ENCODE measurements at places on chromosomes 16 and 17.

DNA sequence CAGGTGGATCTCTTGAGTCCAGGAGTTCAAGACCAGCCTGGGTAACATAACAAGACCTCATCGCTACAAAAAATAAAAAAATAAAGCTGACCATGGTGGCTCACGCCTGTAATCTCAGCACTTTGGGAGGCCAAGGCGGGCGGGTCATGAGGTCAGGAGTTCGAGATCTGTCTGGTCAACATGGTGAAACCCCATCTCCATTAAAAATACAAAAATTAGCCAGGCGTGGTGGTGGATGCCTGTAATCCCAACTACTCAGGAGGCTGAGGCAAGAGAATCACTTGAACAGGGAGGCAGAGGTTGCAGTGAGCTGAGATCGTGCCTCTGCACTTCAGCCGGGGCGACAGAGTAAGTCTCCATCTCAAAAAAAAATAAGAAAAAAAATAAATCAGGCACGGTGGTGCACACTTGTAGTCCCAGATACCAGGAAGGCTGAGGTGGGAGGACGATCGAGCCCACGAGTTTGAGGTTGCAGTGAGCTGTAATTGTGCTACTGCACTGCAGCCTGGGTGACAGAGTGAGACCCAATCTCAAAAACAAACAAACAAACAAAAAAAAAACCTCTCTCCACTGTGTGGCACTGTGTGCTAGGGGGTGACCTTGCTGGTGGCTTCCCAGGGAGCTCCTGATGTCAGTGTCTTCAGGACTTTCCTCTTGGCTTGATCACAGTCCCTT lies 19.8 kb upstream of the MAPK3 start:
- no peak for DNase-seq

DNA sequence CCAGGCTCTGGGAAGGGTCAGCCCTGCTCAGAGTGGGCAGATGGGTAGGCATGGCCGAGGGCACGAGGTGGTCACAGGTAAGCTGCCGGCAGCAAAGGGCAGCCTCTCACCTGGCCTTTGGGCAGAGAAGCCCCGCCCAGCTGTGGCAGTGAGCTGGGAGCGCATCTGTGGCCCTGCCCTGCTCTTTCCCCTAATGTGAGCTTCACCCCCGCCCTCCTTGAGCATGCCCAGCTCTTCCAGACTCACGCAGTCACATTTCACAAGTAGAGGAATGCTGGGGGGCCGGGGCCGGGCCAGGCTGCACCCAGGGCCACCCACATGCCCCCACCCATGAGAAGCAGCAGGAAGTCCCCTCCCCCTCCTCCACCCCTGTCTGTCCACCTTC lies 40.7 kb upstream of the SLC38A10 start:
- DNase-seq = no peak

- DNase-seq = peak; percentile 13
Observed at GRCh38 chr17:41864498-41864835, 756 bp downstream of the KLHL11 start.

- no peak for DNase-seq
Observed at GRCh38 chr16:11560701-11561453, 25.8 kb downstream of the LITAF start.

DNA sequence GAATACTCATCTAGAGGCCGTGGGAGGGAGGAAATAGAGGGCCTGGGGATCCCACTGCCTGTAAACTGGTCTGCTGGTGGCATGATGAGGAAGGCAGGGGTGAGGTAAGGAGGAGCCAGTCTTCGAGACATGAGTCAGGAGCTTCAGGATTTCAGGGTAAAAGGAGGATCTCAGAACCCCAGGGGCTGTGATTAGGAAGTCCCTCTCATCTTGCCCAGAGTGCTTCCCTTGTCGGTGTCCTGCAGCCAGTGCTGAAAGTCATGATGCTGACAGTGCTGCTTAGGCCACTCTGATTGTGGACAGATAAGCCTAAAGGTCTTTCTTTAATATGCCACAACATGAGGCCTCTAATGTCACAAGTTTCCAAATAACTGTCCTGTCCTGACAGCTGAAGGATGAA lies 29.6 kb downstream of the COG4 start:
- no peak for DNase-seq

DNA sequence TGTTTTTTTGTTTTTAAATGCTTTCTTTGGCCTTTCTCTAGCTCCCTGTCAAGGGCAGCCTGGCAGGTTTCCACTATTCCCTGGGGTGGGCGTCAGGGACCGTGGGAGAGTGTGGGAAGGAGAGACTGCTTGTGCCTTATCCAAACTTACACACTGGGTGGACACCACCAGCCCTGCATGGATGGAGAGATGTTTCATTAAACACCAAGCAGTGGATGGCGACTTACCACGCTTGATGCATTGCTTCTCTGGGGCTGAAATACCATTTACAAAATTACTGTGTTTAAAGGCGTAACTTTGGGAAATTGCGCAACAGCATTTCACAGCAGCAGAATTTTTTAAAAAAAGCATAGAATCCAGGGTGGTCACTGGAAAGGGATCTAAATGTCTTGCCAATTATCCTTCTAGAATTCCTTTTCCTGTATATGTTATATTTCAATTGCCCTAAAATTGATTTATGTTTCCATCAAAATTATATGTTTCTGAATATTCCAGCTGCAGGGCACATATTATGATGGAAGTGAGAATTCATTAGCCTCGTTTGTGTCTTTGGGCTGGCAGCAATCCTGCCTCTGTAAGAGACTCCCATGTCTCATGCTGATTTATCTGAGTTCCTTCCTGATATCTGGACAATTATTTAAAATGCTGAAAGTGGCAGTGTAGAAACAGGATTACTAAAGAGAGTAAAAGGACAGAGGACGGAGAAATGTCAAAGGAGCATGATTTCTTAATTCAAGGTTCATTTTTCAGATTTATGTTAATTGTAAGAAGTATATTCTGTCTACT lies 247.3 kb downstream of the GRIN2A start:
- DNase-seq = no peak

GRCh38 chr16:63737633-63738032 lies 1384.2 kb downstream of the CDH11 start:
- DNase-seq = no peak

- no peak for DNase-seq
Observed at GRCh38 chr17:29368161-29368560, 22.0 kb upstream of the TAOK1 start.

DNA sequence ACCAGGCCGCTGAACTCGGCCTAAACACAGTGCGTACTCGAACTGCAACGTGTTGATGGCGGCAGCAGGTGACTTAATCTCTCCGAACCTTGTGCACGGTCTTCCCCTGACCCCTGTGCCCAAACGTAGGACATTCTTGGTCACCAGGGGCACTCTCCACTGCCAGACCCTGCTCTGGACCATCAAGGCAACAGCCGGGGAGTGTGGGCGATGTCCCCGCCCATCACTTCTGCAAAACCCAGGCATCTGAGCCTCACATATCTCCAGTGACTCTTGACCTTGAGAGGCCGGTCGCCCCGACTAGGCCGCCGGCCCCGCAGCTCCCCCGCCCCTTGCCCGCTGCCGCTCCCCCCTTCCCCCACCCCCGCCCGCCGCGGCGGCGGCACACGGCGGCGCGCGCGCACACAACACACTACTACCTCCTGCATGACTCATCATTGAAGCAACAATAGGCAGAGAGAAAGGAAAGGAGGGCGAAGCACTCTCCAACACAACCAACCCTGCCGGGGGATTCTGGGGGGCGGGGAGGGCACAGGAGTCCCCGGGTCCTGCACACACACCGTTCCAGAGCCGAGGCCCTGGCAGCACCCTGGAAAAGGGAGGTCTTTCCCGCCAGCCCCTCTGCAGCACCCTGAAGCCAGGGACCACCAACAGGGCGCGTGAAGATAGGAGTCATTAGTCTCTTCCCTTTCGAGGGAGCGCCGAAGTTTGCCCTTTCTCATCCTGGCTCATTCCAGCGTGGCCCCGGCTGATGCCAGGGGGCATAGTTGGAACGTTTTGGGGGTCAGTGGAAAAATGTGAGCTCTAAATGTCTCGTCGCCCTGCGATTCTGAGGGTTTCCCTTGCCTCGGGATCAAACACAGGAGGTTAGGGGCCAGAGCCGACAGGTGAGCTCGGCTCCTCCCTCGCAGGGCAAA lies 1.9 kb downstream of the MNT start:
- peak; percentile 67 for DNase-seq

DNA sequence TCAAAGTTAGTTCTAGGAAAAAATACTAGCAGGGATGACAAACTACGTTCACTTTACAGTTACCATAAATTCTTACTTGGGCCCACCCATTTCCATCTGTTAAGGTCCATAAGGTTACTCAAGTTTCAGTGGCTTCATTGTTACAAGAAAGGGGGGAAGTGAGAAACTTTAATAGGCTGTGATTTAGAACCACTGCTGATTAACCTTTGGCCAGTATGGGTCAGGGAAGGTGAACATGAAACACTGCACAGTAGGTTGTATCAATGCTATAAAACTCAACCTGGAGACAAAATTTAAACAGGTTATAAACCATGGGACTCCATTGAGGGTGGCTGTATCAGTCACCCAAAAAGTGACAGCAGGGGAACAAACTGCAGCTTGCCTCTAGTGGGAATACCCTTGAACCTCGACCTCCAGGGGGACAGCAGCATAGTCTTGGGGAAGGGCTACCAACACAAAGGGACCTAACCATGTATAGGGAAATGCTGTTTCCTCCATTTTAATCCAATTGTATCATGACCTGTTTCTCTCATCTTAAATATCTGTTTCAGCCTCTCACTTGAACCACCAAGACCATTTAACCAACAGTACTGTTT lies 10.4 kb downstream of the PTRH2 start:
- DNase-seq = no peak

DNA sequence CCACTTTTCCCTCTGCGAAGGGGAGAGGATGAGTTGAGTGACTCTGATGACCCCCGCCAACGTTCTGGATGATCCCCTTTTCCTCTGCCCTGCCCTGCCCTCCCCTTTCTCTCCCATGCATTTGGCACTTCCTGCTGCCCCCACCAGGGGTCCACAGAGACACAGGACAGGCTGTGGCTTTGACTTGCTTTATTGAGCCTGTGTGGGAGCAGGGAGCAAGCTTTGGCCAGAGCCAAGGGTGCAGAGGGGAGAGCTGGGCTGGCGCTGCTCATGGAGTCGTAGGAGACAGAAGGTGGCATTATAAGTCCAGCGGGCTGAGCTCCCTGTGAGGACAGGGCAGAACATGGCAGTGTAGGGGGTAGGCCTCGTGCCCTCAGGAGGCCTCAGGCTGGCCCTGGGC lies 1.6 kb downstream of the PPY start:
- no peak for DNase-seq

- DNase-seq = peak; percentile 26
Observed at GRCh38 chr16:7086822-7087616, 245.6 kb upstream of the RBFOX1 start.

DNA sequence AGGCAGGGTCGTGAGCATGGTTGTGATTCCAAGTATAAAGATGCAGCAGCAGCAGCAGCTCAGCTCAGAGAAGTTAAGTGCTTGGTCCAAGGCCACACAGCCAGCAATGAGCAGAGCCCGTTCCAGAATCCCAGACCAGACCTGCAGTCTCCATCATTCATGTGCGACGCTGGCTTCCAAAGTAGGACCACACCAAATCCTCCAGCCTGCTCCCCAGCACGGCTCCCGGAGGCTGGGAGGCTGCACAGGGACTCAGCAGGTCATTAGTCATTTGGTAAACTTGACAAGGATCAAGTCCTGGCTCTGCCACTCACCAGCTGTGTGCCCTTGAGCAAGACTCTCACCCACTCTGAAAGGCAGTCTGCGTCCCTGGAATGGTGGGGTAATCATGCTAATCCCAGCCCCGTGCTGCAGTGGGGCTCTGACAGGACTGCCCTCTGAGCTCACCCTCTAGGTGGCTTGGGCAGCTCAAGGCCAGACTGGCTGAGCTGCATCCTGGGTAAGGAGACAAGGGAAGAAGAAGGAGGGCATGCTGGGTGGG lies 95.1 kb upstream of the TMEM132E start:
- DNase-seq = no peak

GRCh38 chr16:1157639-1158455 lies 4.9 kb downstream of the CACNA1H start:
- no peak for DNase-seq

GRCh38 chr17:2140683-2141082 lies 85.8 kb downstream of the HIC1 start:
- DNase-seq = no peak

DNA sequence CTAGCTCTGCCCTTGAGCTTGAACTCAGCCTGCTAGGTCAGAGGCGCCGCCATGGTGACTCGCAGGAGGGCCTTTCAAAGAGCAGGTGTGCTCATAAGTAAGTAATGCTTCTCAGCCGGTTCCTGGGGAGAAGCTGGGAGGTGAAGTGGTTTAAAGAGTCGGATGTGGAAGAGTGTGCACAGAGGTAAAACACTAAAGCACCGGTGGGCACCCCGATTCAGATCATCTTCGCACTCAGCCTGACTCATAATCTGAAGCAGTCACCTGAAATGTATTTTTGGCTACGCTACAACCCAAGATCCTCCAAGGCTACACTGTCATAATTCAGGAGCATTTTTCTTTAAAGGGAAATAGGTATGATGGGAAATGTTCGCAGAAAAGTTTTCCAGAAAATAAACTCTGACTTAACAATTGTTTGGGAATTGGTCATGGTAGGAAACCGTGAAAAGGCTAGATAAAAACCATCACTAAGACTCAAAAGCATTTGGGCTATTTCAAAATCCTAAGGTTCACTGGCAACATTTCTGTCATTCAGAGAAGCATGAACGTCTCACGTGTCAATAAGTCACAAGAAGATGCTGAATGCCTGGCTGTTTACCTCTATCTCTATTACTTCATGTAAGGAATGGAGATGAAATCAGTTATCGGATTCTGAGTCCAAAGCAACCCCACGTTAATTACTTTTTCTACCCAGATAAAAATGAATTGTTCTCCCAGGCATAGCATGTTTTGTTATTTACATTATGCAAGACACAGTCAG lies 17.8 kb downstream of the CDH8 start:
- no peak for DNase-seq

- DNase-seq = no peak
Observed at GRCh38 chr17:57442401-57442823, 186.1 kb downstream of the MSI2 start.

- DNase-seq = no peak
Observed at GRCh38 chr17:39527220-39527813, 66.0 kb downstream of the CDK12 start.

DNA sequence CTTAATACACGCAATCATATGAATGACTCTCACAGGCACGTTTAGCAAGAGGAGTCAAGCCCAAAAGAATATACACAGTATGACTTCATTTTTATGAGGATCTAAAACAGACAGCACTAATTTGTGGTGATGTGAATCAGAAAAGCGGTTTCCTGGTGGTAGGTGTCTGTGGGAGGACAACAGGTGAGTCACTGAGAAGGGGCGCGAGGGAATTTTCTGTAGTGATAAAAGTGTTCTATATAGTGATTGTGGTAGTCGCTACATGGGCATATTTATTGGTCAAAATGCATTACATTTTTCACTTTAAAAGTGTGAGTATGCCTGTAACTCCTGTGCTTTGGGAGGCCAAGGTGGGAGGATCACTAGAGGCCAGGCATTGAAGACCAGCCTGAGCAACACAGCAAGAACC lies 7.6 kb upstream of the TNRC6A start:
- no peak for DNase-seq

GRCh38 chr17:58161566-58161965 lies 5.2 kb upstream of the OR4D2 start:
- no peak for DNase-seq

DNA sequence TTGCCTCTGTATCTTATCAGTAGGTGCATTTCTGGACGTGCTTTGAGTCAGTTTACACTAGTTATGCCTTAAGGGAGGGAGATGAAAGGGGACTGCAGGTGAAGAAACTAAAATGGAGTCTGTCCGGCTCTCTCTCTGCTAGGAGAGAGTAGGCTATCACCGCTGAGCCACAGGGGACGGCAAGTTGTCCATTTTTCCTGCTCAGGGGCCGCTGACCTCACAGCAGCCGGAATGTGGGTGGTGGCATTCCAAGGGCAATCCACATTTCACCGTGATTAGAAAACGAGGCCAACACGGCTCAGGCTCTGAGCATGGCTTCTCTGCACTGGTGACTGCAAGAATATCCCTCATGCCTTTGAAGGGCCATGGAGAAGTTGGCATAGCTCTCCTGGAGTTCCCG lies 19.0 kb upstream of the KLHDC4 start:
- DNase-seq = no peak

Data from NCI-H2029 (cell line).